ENCODE measurements at places on chromosomes 1 and 21. TPM values are rescaled to one million over a fixed set of nuclear protein-coding genes. Genes with fewer than 3 reads are reported as not detected.

FMN2 gene
- 3.0 TPM for total RNA-seq

JAM2 gene
- 3.7 TPM for total RNA-seq

DNA sequence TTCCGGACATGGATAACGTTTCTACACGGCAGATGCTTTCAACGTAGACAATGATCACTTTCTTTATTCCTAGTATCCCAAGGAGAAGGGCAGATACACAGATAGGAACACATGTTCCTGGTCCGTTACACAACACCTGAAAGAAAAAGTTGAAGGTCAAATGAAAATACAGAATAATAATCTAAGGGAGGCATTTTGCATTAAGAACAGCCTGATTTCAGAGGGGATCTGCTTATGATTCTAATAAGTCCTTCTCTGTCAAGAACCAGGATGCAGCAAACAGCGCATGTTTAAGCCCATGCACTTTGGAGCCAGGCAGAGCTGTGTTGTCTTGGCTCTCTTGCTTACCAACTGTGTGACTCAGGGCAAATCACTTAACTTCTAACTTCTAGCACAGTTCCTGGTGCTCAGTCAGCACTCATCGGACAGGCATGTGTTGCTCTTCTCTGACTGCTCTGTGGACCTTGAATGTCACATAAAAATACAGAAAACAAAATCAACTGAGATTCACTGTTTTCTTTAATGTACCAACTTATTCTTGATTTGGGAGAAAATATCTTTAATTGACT, 56.3 kb upstream of the CNN3 start:
- H3K36me3 ChIP-seq: no peaks in the 10 kb centered on the region
- no peaks in the 10 kb centered on the region for H3K27me3 ChIP-seq
- H3K4me3 ChIP-seq: no peak overlapping the region

GRCh38 chr1:17819129-17819802, 64.1 kb downstream of the ACTL8 start:
- H3K4me3 ChIP-seq: no peak overlapping the region
- H3K4me1 ChIP-seq: no peaks in the 10 kb centered on the region
- no peak for DNase-seq

GRCh38 chr1:163410073-163410999, 88.6 kb downstream of the NUF2 start:
- DNase-seq: peak; percentile 60
- H3K27me3 ChIP-seq: no peaks in the 10 kb centered on the region
- no peaks in the 10 kb centered on the region for H3K4me1 ChIP-seq
- no peak overlapping the region for H3K4me3 ChIP-seq
- no peaks in the 10 kb centered on the region for H3K36me3 ChIP-seq
